Adrenal gland (tissue), 19 donors: ENCODE measurements at places on chromosomes 7 and 10.
A peak's percentile ranks its signal among the peaks of the same experiment; 100 is the strongest.

DNA sequence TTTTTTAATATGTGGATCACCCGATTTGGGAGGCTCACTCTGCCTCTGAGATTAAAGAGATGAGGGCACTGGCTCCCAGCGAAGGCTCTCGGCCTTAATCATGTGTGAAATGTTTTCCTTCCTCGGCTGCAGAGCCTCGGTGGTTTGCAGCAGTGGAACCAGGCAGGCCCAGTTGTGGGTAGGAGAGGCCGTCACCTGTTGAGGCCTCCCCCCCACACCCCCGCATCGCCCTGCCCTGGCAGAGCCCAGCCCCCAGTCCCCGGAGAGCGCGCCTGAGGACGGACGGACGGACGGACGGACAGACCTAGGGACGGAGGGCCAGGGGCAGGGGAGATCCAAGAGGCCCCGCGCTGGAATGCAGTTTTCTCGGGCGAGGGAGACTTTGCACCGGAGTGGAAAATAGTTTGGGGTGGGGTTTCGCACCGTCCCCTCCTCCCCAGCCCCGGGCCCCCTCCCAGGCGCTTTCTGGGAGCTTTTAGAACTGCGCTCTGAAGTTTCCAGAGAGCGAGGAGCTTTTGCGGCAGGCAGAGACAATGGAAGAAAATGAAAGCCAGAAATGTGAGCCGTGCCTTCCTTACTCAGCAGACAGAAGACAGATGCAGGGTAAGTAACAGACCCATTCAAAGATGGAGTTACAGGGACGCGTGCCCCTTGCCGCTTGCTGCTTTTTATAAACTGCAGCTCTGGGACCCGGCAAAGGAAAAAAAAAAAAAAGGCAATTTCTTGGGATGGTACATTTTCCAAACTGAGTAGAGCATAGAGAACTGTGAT lies at the start of gene KIAA1217:
KIAA1217 (plus strand) TSS at position 478 of the 771 bp plus-strand sequence; CDS start at position 534, 56 bp downstream.
- peak; percentile 70 for DNase-seq

DNA sequence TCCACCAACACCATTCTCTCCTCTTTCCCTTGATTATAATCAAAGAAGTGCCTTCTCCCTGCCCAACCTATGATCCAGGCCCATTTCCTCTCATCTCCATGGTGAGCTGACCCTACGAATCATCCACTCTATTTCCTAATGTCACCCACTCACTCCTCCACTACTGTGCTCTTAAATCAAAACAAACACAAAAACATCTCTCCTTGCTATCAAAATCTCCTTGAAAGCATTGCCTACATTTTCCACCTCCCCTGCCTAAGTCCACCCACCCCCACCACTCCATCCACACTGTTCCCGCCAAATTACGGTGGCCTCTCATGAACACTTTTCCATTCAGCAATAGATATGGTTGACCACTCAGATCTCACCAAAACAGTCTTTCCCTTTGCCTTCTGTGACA lies 5.3 kb downstream of the DYDC1 start:
- no peak for DNase-seq

GRCh38 chr10:4074545-4075407 lies 289.8 kb upstream of the KLF6 start:
- no peak for DNase-seq

- no peak for DNase-seq
These were observed 11.7 kb downstream of the NIPSNAP2 start for GRCh38 chr7:55975988-55976633.

DNA sequence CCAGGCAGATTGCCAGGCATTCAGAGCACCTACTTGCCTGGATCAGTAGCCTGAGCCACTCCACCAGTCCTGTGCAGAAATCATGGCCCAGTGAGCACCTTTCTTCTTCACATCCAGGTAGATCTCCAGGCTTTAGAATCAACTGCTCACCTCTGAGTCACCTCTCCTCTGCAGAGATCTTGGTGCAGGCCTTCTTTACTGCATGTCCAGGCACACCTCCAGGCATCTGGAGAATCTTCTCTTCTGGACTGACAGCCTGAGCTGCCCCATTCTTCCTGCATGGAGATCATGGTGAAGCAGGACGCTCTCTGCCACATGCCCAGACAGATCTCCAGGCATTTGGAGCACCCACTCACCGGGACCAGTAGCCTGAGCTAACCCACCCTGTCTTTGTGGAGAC lies 894.5 kb upstream of the MBL2 start:
- DNase-seq, result no peak
